ENCODE measurements at places on chromosomes 12 and 14. TPM values are rescaled to one million over a fixed set of nuclear protein-coding genes. Genes with fewer than 3 reads are reported as not detected.

PTGER2 gene
- total RNA-seq = 0.37 TPM

SERPINA3 gene
- not detected for total RNA-seq

SLIRP gene
- 183 TPM for total RNA-seq

NPFF gene
- total RNA-seq = not detected

PELI2 gene
- 5.5 TPM for total RNA-seq

ADAMTS20 gene
- not detected for total RNA-seq

BBS10 gene
- total RNA-seq = 10.0 TPM

TPH2 gene
- total RNA-seq = not detected

RNU6-8 gene
- total RNA-seq = not detected
